ENCODE measurements at places on chromosomes 6 and 20.
A peak's percentile ranks its signal among the peaks of the same experiment; 100 is the strongest.

- no peak for DNase-seq
Measured at GRCh38 chr20:45341939-45342854, 6.0 kb downstream of the SDC4 start.

DNA sequence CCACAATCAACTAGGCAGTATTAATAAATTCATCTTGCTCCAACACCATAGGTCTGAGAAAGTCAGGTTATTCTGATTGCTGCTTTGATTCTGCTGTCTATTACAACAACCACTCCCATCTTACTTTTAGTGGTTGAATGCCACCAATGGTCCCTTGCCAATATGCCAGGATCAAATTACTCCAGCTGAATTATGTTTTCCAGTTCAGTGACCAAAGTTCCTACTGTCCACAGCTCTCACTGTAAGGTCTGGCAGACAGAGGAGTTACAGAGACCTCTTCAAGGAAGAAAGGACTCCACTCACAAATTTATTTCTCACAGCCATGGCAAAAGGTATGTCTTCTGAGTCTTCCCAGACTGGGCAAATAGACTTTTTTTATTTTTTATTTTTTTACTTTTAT lies 557.0 kb downstream of the HAO1 start:
- DNase-seq: no peak

GRCh38 chr6:79874531-79875134 lies 72.7 kb downstream of the ELOVL4 start:
- DNase-seq: no peak

DNA sequence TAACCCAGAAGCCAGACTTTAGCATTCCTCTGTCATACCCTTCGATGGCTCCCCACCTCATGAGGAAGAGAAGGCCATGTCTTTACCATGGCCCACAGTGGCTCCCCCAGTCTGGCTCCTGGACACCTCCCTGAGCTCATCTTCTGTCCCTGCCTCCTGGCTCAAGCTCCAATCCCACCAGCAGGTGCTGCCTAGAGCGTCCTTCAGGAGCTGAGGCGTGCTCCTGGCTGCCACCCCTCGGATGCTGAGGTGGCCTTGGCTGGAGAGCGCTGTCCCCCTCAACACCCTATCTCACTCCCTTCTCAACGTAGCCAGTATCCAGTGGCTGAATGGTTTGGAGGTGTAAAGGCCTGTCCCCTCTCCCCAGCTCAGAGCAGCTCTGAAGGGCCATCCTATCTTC lies 47.4 kb upstream of the RANBP9 start:
- no peak for DNase-seq

DNA sequence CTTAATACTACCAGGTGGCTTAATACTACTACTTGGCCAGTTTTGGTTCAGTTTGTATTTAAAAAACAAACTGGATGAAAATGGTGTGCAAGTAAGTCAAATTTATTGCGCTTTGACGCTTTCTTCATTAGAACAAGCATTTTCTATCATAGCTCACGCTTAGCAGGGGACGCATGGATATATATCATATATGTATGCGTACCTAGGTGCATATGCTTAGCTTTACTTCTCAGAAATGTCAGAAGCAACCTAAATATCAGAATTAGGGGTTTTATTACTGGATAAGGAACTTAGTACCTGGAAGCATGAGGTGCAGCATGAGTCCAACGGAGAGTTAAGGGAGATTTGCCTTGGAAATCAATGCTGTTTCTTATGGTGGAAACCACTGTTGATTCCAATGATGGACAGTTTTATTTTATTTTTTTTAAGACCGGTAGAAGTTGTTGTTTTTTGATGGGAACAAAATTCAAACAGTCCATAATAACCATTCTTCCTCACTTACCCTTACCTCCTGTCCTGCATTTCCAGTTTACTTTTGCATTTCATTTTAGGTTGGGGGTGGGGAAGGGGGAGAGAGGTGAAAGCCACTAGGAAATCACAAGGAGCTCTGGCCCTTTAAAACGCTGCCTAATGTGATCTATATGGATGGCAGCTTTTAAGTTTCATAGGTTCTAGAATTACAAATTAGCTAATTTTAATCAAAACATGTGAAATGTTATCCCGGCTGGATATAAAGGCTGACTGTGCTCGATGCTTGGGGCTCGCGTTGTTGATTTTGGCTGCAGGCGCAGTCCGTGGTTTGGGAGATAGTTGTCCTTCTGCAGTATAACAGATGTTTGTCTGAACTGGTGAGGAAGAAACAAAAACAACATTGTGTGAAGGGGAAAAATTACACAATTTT lies 2.1 kb downstream of the SOBP start:
- no peak for DNase-seq

DNA sequence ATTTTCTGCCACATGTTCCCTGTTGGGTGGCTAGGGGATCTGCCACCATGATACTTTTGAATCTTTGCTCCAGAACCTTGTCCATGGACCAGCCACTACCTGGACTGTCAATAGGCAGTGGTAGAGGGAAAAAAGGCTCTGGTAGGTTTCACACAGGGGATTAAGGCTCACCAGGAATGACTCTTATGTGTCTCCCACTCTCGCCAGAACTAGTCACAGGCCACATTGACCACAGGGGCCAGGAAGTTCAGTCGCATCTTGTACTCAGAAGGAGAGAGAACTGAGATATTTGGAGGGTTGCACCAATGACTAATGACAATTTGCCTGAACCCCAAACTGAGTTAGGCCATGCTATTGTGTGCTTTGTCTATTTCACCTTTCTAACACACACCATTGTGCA lies 23.6 kb upstream of the APCDD1L start:
- no peak for DNase-seq

GRCh38 chr20:38870733-38871559 lies 55.3 kb upstream of the FAM83D start:
- peak; percentile 71 for DNase-seq

- DNase-seq: no peak
Measured at GRCh38 chr6:41642960-41643898, 5.0 kb downstream of the MDFI start.

- no peak for DNase-seq
Measured at GRCh38 chr20:46420878-46421277, 14.5 kb upstream of the ELMO2 start.

DNA sequence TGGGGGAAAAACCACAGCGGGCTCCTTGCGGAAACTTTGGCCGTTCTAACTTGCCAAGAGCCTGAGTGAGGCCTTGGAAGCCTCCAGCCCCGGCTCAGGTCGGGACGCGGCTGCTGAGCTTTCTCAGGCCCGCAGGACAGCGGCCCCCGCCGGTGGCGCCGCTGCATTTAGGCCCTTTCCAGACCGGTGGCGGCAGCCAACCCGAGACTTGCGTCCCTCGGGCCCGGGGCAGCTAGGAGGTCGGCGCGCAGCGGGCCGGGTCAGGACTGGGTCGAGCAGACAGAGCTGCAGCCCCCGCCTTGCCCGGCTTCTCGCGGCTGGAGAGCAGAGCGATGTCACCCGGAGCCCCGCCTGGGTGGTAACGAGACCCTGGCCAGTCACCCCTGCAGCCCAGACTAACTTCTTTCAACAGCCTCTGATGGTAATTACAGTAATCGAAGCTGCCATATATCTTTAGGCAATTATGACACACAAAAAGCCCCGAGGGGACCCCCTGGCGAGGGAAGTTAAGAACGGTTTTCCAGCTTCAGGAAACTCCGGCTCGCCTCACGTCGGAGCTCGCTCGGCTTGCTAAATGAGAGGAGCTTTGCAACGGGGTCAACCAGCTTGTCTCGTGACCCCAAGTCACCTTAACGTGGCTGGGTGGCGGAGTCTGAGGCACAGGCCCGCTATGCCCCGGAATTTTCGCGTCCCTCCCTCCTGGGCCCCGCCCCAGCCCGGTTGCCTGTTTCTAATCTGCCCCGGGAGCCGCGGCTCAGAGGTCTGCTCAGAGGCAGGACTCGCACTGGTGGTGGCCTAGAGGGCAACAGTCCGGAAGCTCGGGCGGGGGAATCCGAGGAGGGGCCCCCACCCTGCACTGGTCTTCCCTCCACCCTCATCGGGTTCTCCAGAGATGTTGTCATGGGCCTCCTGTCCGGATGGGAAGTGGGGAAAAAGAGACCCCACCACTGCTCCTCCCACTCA lies 3.0 kb downstream of the NR2E1 start:
- DNase-seq: no peak

GRCh38 chr6:149473080-149474052 lies 11.4 kb downstream of the ZC3H12D start:
- no peak for DNase-seq

GRCh38 chr20:751761-752160 lies 16.5 kb downstream of the SLC52A3 start:
- DNase-seq: no peak

DNA sequence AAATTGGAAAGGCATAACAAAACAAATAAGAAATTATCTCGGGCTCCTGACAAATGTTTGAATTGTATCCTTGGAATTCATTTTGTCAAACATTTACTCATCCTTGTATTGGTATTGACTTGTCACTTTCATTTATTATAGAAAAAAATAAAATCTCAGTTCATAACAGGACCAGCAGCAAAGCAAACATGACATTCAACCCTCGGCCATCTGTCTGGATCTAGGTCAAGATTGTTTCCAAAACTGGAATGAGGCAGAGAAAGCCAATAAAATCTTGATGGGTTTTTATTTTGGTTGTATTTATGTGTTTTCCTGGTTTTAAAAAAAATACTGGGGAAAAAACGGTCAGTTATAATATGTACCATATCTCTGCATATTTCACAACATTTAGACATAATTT lies 42.9 kb upstream of the FABP7 start:
- no peak for DNase-seq

DNA sequence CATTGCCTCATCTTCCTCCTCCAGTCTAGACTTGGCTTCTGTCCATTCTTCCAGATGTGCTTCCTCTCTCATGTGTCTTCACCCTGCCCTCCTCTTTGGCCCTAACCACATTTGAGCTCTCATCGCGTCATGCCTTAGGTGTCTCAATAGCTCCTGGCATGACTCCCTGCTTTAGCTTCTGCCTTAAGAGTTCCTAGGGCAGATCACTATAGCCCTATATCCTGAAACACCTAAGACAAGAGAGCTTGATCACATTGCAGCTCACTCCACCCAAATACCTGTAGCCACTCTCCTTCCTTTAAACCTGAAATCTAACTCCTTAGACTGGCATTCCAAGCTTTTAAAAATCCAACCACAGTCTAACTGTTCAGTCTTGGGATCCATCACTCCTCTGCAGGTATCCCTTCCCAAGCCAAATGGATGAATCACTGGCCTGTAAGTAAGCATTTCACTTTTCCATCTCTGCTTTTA lies 69.0 kb upstream of the STXBP5 start:
- no peak for DNase-seq

- DNase-seq: no peak
Measured at GRCh38 chr6:21616005-21616404, 22.5 kb downstream of the SOX4 start.

DNA sequence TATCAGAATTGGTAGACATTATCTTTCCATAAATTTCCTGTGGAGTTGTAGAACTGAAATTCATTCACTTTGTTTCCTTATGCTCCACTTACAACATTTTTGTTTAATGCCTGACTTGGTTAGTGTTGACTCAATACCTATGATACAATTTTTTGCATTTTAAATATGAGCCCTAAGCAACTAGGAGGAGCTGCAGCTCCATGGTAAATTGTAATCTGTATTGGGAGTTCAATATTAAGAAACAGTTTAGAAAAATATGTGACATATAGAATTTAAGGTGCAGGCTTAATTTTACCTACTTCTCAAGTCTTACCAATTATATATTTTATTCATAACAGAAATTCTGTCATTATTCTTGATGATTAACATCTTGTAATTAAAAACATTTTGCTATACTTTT lies 868.3 kb downstream of the EYS start:
- no peak for DNase-seq

DNA sequence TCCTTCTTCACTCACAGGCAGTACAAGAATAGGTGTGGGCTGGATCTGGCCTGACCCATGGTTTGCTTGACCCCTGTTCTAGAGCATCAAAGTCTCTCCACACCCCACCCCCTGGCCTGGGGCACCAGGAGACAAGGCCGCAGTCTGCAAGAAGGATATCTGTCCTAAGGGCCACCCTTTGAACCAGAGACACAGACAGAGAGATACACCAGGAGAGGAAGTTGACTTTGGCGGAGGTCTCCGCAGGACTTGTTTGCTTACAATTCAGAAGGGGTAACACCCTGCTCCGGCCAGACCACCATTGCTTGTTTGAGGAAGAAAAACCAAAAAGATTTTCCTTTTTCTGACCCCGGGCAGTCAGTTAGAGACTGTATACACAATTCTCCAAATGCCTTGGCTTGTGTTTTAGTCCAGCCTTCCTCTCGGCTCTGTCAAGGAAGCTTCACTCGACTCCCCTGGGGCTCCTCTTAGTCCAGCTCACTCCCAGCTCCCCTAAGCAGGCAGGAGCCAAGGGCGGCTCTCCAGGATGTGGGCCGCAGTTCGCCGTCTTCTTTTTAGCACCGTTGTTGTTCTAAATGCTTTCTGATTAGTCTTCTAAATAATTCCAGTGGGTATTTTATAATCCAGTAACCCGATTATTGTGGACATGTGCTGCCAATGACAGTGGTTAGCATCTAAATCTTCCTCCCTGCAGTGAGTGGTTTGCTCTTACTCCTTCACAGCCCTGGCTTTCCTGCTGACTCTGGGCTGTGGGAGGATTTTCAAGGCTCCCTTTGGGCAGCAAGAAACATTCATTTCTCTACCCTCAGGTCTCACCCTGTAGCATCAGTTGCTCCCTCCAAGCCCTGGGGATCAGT lies 58.6 kb upstream of the MRPS10 start:
- no peak for DNase-seq

GRCh38 chr6:142301651-142302391 lies at the start of gene ADGRG6:
ADGRG6 (plus strand) TSS chr6:142302007; CDS start chr6:142302330, 323 bp downstream.
- peak; percentile 45 for DNase-seq

DNA sequence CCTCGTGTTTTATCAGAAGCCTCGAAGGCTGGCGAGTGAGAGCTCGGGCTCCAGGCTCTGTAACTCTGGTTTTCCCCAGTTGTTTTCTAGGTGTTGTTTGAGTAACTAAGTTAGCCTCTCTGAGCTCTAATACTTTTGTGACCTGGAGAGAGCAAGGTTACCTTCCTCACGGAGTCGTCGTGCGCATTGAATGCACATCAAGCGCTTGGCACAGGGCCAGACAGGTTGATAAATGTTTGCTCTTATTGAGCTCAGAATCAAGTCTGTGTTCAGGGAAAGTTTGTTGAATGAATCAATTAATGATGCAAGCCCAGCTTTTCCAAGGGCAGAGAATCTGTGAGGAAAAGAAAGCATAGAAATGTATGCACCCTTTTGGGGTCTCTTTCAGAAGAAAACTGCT lies 33.5 kb downstream of the EDN3 start:
- no peak for DNase-seq

GRCh38 chr6:148746363-148747144 lies at the start of gene UST:
UST (plus strand) TSS chr6:148747030; CDS start chr6:148747431, 401 bp downstream.
- DNase-seq: peak; percentile 77

DNA sequence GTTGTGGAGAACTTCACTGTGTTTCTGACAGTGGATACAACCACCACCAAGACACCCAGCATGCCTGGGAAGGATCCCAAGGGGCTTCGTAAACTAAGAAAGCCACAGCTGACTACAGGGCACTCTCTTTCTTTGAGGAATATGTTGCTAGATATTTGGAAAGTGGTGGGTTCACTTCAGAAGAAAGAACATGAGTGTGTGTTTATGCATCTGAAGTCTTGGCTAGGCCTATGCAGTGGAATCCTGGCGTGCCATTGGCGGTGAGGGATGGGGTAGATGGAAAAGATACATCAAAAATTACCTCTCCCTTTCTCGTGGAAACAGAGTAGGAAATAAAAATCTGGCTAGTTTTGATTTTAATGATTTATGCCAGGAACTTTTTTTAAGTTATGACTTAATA lies 187.7 kb downstream of the PDE7B start:
- no peak for DNase-seq

Data from activated CD8-positive, alpha-beta memory T cell treated with anti-CD3 and anti-CD28 coated beads, Interleukin-2, amount 10 ng/mL, durations not matched to agents 7 days and 5 days (primary cell).